ENCODE measurements at places on chromosomes 6 and 20.

- DNase-seq, result no peak
These were observed 798.3 kb upstream of the SLC35B3 start for GRCh38 chr6:9233686-9234085.

DNA sequence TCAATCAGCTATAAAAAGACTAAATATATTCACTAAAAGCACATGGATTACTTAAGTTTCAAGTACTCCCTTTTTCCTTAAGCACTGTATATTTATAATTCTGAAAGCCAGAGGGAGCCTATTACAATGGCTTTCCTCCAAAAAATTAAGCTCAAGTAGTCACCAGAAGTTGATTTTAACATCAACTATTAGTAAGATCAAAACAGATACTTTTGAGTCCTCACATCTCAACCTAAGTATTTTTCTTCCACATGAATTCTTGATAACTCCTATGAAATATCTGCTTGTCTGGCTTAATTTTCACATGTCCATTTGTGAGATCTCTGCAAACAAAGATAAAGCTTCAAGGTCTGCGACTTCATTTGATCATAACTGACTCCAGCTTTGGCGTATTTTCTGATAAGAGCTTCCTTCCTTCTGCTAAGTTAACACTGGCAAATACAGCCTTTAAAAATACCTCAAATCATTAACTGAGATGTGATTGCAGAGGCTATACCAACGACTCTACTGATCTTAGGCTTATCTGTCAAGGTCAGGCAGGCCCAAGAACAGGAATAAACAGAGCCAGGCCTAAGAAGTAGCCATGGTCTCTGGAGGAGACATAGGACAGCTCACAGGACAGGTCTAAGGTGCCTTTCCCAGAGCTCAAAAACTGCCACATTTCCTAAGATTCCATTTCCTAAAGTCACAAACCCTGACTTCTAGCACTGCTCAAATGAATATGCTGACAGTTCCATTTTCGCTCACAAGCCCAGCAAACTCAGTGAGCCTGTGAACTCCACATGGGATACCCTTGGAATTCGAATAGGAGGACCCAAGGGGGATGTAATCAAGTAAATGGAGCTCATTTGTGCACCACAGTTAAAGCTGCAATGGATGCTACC lies 10.0 kb downstream of the SNX5 start:
- no peak for DNase-seq

GRCh38 chr6:113451049-113451448 lies 406.1 kb upstream of the MARCKS start:
- no peak for DNase-seq

GRCh38 chr6:93968126-93968525 lies 548.8 kb upstream of the EPHA7 start:
- DNase-seq, result no peak

DNA sequence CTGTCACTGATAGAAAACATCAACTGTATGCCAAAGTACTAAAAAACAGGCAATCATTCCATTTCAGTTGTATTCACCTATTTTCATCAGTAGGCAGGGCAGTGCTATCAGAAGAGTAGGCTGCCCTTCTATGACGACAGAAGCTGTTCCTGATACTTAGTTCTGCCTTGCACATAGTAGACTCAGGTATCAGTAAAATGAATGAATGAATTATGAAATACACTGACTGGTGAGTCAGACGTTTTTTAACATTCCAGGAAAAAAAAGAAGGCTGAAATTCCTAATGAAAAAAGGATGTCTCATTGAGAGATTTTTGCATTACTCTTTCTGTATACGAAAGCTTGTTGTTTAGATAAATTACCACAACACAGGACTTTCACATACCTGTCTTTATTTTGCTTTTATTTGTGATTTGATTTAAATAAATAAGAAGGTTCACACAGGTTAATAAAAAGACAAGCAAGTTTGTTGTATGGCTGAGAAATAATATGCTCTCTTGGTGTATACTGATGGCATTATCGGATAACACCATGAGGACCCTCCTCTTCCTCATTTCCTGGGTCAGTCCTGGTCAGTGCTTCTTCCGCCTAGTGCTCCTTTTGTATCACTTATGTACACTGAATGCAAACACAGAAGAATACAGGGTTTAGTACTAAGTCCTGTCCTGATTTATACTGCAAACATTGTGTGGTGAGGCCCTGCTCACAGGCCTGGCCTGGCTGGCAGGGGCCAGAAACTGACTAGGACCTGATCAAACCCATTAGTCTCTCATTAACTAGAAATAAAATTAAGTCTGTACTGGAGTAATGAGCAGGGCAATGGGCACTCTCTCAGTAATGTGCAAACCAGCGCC lies 39.4 kb upstream of the SPDEF start:
- DNase-seq, result no peak

DNA sequence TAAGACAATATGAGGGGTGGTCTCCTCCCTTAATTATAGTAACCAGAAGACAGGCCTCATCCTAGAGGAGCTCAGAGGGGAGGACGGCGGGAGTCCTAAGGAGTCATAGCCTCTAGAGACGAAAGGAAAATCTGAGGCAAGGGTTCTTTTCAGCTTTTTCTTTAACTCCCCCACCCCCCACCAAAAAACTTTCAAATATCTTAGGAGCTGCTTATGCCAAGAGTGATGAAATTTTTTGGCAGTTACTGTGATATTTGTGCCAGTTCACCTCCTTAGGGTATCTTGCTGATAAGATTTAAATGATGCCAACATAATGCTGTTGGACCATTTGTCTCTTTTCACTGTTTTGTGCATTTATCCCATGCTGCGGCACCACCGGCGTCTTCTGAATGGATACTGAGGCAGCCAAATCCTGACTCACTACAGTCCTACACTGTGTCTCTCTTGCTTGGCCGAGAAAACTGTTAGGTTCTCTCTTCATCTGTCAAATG lies 44.5 kb upstream of the DSE start:
- DNase-seq, result no peak

- no peak for DNase-seq
These were observed 66.7 kb downstream of the MYO6 start for GRCh38 chr6:75815756-75816155.

GRCh38 chr6:149127212-149127611 lies 190.3 kb upstream of the TAB2 start:
- no peak for DNase-seq

GRCh38 chr6:75349262-75349984 lies 64.8 kb upstream of the TMEM30A start:
- no peak for DNase-seq

GRCh38 chr20:63765082-63765873 lies 25.7 kb downstream of the SLC2A4RG start:
- no peak for DNase-seq

DNA sequence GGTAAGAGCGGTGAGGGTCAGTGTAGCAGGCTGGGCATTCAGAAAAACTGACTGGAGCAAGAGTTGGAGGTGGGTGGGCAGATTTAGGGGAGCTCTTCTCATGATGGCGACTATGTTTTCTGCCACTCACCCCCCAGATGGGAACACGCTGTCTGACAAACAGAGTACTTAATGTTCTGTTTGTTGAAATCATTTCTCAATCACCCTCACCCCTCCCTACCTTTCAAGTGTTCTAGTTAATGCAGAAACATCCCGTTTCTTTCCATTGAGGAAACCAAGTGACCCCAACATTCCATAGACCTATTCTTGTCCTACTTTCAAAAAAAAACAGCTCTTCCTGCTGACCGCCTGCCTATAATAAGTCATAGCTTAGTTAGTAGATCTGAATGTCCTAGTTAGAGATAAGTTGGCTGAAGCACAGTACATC lies 132.5 kb upstream of the NEDD9 start:
- no peak for DNase-seq

- DNase-seq, result no peak
These were observed 111.5 kb downstream of the ARHGAP18 start for GRCh38 chr6:129598244-129599187.

- DNase-seq, result no peak
These were observed 93.2 kb downstream of the MMS22L start for GRCh38 chr6:97189767-97190166.

DNA sequence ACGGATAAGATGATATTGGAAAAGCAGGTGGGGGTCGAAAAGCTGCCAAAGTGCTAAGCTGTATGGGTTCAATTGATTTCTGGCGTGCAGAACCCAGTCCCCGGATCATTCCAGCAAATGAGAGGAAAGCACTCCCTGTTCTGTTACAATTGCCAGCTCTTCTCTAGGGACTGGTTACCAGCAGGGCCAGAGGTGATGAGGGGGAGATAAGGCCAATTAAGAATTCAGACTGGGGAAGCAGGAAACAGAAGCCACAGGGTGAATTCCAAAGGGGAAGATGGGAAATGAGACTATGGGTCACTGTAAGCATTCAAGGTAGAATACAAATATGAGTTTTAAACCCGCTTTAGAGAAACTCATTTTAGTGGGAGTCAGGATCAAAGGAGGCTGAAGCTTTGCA lies 349.4 kb upstream of the MAP3K7 start:
- DNase-seq, result no peak

DNA sequence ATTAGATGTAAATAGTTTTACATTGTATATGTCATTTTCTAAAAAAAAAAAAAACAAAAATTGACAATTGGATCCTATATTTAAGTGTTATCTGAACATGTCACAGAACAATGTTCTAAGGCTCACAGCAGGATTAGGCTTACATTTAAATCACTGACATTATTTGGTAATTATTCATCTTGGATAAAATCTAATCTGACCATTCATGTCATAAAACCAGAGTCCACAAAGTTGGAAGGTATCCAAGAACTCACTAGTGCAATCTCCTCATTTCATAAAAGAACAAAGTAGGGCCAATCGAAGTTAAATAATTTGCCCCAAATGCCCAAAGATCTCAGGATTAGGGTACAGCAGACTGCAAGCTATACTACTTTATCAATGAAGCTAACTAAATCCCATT lies 73.0 kb downstream of the PDSS2 start:
- DNase-seq, result no peak

DNA sequence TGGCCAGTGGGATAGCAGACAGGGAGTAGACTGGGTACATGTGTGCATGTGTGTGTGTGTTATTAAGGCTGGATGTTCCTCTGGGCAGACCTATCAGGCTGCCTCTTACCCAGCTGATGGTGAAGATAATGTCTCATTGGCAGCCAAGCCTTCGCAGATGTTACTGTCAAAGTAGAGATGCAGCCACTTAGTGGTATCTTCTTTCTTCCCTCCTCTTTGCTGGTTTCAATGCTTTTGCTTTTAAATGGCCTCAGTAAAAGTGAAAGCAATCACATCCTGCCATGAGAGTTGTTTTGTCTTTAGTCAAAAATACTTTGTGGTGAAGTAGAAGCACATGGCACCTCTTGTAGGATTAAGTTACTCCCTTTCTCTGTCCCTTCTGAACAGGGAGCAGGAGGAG lies 57.5 kb downstream of the SNRNP48 start:
- no peak for DNase-seq
